Heart left ventricle (tissue), 16 donors: ENCODE measurements at places on chromosomes 1 and 21.

GRCh38 chr1:27861436-27861835, 10.9 kb upstream of the THEMIS2 start:
- DNase-seq, result no peak

GRCh38 chr1:244833734-244834542, 1.5 kb upstream of the COX20 start:
- DNase-seq, result peak; percentile 58

- DNase-seq, result peak; percentile 70
Measured at GRCh38 chr1:43367026-43367903, 546 bp downstream of the ELOVL1 start.

DNA sequence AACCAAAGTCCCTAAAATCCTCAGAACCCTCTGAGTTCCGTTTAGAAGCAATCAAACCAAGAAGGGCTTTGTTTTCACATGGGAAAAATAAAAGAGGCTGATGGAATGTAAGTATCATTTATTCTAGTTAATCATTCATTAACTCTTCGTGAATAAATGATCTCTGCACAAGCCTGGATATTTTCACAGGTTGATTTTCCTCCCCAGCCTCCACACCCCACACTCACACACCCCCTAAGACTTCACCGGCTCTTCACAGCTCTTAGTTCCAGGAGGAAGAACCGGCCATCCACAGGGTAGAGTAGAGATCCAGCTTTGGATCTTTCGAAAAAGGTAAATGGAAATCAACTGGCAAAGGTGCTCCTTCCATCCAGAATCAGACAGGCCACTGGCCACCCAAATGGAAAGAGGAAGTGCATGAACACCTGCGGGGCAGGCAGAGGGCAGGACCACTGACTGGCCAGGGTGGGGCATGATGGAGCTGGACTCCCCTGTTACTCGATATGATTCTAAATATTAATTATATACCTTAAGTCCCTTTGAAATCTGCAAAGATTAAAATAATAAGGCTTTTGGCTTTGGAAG, 10.0 kb downstream of the C1orf198 start:
- no peak for DNase-seq

- DNase-seq, result no peak
Measured at GRCh38 chr1:27884006-27884954, 11.9 kb downstream of the THEMIS2 start.
